Activated CD8-positive, alpha-beta T cell treated with anti-CD3 and anti-CD28 coated beads, Interleukin-2, amount 10 ng/mL, durations not matched to agents 7 days and 5 days (primary cell): ENCODE measurements at places on chromosomes 3 and 15.

GRCh38 chr15:59169251-59169708, 37.4 kb upstream of the LDHAL6B start:
- no peak overlapping the region for H3K4me3 ChIP-seq
- H3K4me1 ChIP-seq = peaks cover 55% of the 10 kb centered on the region
- peak overlapping the region; percentile 69 for H3K27ac ChIP-seq
- no peak for DNase-seq
- H3K27me3 ChIP-seq = no peaks in the 10 kb centered on the region

DNA sequence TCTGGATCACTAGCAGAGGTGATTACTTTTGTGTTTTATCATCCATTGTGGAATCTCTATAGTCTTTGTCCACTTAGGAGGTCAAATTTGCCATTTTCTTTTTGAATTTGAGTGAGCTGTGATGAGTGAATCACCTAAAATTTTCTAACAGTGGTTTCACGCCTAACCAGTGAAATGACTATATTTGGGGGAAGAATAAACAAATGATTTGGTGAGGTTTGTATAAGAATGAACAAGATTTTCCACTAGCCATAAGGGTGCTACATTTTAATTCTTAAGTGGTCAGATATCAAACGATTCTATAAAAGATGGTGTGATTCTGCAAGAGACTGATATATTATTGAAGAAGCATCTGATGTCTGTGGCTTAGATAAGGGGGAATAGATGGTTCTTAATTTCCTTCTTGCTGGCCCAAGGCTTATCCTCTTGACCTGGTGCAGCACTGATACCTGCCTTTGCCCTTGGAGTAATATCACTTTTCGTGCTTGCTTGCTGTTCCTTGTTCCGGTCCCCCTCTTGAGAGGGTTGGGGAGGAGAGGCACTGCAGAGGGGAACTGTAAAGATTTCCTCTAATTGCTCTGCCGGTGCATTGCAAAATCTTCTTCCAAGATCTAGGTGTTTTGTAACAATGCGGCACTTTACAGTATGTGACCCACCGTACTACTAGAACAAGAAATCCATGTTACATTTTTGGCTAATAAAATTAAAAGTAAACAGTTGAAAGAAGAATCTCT, 14.5 kb downstream of the C3orf20 start:
- no peak overlapping the region for H3K27ac ChIP-seq
- no peaks in the 10 kb centered on the region for H3K36me3 ChIP-seq
- H3K4me1 ChIP-seq = no peaks in the 10 kb centered on the region
- no peak for DNase-seq

GRCh38 chr15:76936671-76937070, 5.1 kb downstream of the RCN2 start:
- H3K4me3 ChIP-seq = no peak overlapping the region
- no peak overlapping the region for H3K27ac ChIP-seq
- H3K27me3 ChIP-seq = no peaks in the 10 kb centered on the region
- H3K36me3 ChIP-seq = peaks cover 40% of the 10 kb centered on the region

GRCh38 chr3:186003610-186004009, 65.8 kb upstream of the TRA2B start:
- no peaks in the 10 kb centered on the region for H3K36me3 ChIP-seq
- no peak for DNase-seq
- no peaks in the 10 kb centered on the region for H3K4me1 ChIP-seq

GRCh38 chr3:60176614-60177013, 1074.6 kb downstream of the FHIT start:
- H3K4me3 ChIP-seq = no peak overlapping the region
- no peaks in the 10 kb centered on the region for H3K4me1 ChIP-seq
- DNase-seq = no peak
- H3K27ac ChIP-seq = no peak overlapping the region
- H3K27me3 ChIP-seq = no peaks in the 10 kb centered on the region

DNA sequence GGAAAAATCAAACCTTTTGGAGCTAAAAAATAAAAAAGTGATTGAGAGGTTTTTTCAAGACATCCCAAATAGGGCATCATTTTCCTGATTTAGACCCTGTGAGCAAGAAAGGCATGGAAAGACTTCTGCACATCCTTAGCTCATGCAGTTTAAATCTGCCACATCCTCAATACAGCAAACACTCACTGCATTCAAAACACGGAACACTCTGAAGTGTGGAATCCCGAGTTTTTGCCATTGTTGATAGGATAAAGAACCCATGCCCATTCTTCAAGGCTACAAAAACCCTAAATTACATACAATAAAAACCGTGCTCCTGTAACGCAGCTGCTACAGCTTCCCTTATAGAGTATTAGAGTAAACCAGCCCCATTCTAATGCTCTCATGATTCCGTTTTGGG, 346.8 kb downstream of the GABRG3 start:
- H3K4me3 ChIP-seq = no peak overlapping the region
- DNase-seq = no peak
- H3K27ac ChIP-seq = no peak overlapping the region
- no peaks in the 10 kb centered on the region for H3K27me3 ChIP-seq

GRCh38 chr15:97457203-97457847, 503.2 kb upstream of the ARRDC4 start:
- no peak overlapping the region for H3K27ac ChIP-seq
- no peak overlapping the region for H3K4me3 ChIP-seq
- DNase-seq = no peak
- H3K4me1 ChIP-seq = no peaks in the 10 kb centered on the region
- no peaks in the 10 kb centered on the region for H3K27me3 ChIP-seq

DNA sequence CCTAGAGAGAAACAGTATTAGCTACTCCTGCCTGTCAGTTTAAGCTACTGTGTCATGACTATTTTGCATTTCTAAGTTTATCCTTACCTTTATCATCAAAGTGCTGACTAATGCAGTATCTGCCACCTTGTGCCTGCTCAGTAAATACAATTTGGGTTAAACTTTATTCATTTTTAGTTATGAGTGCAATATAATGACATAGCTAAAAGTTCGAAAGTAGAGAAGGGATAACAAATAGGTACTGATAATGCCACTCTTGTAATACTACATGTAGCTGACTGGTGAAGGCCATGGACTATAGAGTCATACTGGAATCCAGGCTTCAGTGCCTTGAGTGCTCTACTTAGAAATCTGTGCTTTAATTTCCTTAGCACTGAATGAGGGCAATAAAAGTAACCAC, 480.8 kb upstream of the TPRG1 start:
- H3K36me3 ChIP-seq = no peaks in the 10 kb centered on the region
- no peaks in the 10 kb centered on the region for H3K27me3 ChIP-seq
- H3K27ac ChIP-seq = no peak overlapping the region
- no peak overlapping the region for H3K4me3 ChIP-seq
- DNase-seq = no peak
- H3K4me1 ChIP-seq = no peaks in the 10 kb centered on the region

GRCh38 chr3:132232231-132232792, 84.9 kb upstream of the ACP3 start:
- H3K27ac ChIP-seq = no peak overlapping the region
- no peak overlapping the region for H3K4me3 ChIP-seq
- H3K4me1 ChIP-seq = no peaks in the 10 kb centered on the region
- H3K36me3 ChIP-seq = no peaks in the 10 kb centered on the region
- peaks cover 2% of the 10 kb centered on the region for H3K27me3 ChIP-seq

GRCh38 chr15:57470543-57470942, 94.2 kb downstream of the CGNL1 start:
- no peak for DNase-seq
- H3K36me3 ChIP-seq = no peaks in the 10 kb centered on the region
- H3K27me3 ChIP-seq = peaks cover 37% of the 10 kb centered on the region
- H3K27ac ChIP-seq = no peak overlapping the region
- no peak overlapping the region for H3K4me3 ChIP-seq

DNA sequence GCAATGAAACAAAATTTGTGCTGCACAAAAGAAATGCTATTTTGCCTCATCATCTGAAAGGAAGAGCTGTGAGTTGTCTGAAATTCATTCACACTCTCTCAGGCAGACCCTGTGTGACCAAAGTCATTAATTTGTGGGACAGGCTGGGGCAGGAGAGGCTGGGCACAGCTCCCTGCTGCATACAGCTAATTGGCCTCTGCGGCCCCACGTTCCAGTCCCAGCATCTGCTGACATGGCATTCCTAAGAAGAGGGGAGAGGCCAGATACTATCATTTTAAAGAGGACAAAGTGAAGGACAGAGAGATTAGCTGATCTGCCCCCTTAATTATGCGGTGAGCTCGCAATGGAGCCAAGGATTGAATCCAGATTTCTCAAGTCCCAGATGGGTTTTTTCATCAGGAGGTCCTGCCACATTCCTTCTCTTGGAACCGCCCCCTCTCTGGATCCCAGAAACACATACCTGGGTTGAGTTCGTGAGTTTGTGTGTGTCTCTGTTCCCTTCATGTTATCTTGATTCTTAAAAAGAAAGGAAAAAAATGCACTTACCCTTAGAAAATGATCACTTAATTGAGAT, 25.1 kb downstream of the POLR2M start:
- H3K27me3 ChIP-seq = no peaks in the 10 kb centered on the region
- H3K4me3 ChIP-seq = no peak overlapping the region
- H3K27ac ChIP-seq = no peak overlapping the region
- no peaks in the 10 kb centered on the region for H3K36me3 ChIP-seq

GRCh38 chr3:102415553-102415952, 19.3 kb upstream of the ZPLD1 start:
- no peaks in the 10 kb centered on the region for H3K27me3 ChIP-seq
- DNase-seq = no peak
- H3K36me3 ChIP-seq = no peaks in the 10 kb centered on the region
- H3K27ac ChIP-seq = no peak overlapping the region
